ENCODE measurements at places on chromosomes 12 and 14.

- no peak for DNase-seq
Observed at GRCh38 chr12:71947645-71948105, 9.0 kb downstream of the TPH2 start.

- DNase-seq = peak; percentile 31
Observed at GRCh38 chr14:76941946-76942805, 86.3 kb downstream of the IRF2BPL start.

DNA sequence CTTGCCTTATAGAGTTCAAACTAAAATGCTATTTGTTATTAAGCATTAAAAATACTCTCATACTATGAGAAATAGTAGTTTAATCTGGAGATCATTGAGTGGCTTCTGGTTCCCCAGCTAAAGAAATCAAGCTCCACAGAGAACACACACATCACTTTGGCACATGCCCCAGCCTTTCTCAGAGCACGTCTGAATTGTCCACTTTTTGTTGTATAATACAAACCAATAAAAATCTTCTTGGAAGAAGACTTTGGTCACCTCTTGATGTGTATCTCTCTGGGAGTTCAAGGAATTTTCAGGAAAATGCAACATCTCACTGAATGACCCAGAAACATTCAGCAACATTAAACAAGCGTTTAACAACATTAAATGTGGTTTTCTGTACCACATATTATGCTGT lies 413.9 kb downstream of the GALC start:
- DNase-seq = no peak

DNA sequence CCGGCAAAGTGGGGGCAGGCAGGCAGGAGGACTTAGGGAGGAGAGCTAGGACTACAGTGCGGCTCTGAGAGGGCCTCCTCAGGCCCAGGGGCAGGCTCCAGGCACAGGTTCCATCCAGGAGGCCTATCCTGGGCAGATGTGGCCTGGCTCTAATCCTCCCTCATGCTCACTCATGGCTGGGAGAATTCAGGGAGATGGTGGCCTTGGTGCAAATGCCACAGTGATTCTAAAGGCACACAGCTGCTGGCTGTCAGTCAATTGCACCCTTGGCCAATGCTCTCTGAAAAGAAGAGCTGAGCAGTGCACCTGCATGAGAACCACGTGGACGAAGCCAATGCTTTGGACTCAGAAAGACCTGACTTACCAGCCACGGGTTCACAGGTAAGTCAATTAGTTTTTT lies 89.6 kb downstream of the C12orf75 start:
- no peak for DNase-seq

DNA sequence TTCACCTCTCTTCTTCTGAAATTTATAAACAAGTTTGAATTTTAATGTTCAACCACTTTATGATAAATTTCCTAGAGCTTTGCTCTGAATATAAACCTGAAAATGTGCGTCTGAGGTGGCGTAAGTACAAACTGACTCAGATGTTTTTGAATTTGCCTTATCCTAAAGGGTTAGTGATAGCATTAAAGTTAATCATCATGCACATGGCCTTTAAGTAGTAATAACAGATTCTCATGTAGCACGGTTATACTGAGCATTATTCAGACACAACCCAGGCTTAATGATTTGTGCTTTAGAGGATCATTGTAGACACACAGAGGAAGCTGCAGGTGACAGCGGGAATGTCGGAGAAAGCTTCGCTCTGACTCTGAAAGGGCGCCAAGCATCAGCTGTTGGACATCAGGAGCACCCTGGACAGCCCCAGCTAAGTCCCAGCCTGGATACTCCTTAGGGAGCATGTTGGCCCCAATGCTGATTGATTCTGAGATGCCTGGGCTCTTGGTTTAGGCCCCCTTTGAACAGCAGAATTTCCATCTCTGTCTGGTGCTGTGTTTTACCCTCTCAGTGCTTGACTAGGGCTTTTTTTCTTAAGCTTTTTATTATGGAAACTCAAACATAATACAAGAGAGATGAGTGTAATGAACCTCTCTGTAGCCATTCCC lies 91.1 kb downstream of the PLXNC1 start:
- DNase-seq = no peak

- no peak for DNase-seq
Observed at GRCh38 chr12:115923851-115924250, 353.6 kb downstream of the MED13L start.

- no peak for DNase-seq
Observed at GRCh38 chr12:130044991-130045621, 117.2 kb upstream of the FZD10 start.

DNA sequence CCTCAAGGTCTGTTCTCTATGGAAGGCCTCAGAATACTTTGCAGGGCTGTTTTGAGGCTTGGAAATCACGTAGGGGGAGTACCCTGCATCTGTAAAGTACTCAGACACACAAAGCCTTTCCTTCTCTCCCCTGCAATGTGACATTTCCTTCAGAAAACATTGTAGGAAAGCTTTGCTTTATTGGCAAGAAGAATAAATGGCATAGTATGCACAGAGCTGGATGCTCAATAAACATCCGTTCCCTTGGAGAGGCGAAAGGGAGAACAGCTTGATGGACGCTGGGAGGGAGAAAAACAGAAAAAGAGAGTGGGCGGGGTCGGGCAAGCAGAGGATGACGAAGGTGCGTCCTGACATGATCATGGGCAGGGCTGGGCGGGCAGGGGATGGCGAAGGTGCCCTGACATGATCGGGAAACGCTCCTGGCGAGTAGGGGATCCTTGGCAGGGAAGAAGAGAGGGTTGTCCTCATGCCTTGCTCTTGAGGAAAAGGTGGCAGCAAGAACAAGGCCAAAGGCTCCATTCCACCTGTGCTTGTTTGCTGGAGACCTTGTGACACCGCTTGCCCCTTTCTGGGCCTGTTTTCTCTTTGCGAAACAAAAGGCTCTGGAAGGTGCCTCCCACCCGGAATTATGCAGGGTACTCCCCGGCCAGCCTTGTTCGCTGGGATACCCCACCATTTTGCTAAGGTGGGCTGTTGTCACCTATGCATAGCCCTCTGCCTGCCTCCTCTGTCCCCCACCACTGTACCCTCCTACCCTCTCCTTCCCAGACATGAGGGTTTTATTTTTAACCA lies 21.1 kb downstream of the IRF2BPL start:
- no peak for DNase-seq

DNA sequence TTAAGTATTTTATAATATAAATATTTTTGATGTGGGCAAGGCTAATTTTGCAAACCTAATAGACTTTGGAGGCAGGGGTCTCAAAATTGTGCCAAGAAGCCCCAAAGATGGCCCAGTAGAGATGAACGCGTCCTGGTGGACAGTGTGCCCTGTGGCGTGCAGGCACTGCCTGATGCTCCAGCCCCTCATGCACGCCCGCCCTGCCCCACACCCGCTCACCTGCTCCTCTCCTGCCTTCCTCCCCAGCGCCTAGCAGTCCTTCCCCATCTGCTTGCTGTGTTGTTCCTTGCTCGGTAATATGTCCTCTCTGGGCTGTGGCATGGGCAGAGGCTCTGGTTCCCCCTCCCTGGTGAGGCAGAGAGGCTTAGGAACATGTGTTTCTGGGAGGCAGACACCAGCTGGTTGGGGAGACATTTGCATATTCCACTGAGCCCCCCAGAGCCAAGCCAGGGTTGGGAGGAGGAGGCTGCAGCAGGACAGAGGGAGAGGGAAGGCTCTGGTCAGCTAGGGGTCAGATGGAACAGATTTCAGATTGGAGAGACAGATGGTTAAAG lies 46.8 kb upstream of the GPATCH2L start:
- no peak for DNase-seq

DNA sequence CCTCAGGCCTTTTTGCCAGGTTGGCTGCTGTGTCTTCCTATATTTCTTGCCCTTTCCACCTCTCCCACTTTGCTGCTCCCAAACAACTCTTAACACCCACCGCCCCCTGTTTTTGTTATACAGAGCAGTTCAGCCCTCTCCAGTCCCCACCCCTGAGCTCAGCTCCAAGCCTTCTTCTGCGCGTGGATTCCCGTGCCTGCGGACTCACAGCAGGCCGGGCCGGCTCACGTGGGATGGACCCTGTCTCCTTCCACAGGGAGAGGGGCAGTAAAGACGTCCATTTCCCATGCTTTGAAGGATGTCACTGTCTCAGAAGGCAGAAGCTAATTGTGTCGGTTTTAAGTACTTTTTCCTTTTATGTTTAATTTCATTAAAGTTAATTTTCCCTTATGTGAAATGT lies 139.4 kb downstream of the CACNA1C start:
- DNase-seq = no peak

GRCh38 chr12:46179693-46180452 lies 89.0 kb downstream of the SLC38A1 start:
- DNase-seq = no peak

DNA sequence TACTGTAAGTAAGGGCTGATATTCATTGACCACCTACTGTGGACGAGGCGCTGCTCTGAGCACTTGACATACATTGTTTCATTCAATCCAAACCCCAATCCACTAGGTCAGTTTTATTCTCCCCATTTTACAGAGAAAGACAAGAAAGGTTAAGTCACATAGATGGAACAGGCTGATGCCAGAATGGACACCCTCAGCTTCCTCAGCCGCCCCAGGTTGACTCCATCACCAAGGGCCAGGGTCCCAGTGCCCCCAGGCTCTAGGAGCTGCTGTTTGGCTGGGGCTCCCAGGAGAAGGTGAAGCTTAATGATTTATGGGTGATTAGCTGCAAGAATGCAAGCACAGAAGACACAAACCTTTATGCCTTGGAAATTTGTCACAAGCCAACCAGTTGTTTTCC lies 671 bp upstream of the AQP2 start:
- DNase-seq = no peak

DNA sequence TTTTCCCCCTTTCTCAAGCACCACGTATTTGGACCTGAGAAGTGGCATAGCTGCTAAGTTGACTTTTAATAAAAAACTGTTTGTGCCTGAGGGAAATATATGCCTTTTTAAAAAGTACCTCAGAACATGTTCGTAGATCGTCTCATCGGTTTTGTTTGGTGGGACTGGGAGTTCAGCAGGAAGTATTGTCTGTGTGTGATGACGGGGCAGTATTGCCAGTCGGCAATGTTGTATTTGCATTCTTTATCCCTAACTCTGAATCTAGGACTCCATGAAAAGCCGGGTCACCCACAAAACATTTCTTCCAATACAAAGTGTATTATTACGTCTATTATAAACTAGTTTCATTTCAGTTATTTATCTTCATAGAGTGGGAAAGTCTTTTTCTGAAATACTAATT lies 19.7 kb upstream of the FGD4 start:
- DNase-seq = no peak

GRCh38 chr12:88522961-88523360 lies 57.3 kb downstream of the KITLG start:
- no peak for DNase-seq

DNA sequence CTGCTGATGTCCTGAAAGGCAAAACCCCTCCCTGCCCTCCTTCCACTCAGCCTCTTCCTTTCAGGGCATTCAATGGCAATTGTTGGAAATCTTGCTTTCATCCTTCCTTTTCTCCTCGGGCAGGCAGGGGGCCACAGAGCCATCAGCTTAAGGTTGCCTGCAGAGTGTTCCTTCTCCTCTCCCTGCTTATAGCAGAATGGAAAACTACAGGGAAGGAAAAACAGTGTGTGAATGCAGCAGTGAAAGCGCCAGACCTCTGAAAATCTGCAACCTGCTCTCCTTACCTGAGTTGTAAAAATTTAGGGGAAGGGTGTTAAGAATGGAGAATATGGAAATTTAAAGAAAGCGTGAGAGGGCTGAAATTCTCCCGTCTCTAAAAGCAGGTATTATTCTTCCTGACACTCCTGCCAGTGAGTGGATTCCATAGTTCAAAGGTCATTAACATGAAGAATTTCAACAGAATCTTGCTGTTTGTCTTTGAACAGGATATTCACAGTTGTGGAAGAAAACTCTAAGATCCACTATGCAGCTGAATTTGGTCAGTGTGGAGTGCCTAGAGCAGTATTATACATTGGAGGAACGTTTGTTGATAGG lies 348.8 kb downstream of the KCNH5 start:
- DNase-seq = no peak

GRCh38 chr12:90064852-90065801 lies 356.5 kb upstream of the ATP2B1 start:
- DNase-seq = peak; percentile 24

DNA sequence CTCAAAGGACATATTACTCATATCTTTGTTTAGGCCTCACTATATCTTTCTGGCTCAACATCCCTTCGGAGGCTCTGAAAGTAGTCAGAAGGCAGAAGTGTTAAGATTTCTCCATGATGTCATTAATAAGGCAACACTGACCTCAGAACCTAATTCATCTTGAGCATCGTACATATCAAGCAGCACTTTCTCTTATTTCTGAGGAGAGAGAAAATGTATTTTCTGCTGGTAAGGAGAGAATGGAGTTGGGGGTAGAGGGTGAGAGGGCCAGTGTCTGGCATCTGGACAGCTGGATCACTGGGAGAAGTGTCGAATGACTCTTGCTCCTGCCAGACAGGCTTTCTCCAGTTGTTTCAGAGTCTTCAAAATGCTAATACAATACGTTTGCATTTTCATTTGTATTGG lies 213.2 kb upstream of the PRICKLE1 start:
- DNase-seq = peak; percentile 70

DNA sequence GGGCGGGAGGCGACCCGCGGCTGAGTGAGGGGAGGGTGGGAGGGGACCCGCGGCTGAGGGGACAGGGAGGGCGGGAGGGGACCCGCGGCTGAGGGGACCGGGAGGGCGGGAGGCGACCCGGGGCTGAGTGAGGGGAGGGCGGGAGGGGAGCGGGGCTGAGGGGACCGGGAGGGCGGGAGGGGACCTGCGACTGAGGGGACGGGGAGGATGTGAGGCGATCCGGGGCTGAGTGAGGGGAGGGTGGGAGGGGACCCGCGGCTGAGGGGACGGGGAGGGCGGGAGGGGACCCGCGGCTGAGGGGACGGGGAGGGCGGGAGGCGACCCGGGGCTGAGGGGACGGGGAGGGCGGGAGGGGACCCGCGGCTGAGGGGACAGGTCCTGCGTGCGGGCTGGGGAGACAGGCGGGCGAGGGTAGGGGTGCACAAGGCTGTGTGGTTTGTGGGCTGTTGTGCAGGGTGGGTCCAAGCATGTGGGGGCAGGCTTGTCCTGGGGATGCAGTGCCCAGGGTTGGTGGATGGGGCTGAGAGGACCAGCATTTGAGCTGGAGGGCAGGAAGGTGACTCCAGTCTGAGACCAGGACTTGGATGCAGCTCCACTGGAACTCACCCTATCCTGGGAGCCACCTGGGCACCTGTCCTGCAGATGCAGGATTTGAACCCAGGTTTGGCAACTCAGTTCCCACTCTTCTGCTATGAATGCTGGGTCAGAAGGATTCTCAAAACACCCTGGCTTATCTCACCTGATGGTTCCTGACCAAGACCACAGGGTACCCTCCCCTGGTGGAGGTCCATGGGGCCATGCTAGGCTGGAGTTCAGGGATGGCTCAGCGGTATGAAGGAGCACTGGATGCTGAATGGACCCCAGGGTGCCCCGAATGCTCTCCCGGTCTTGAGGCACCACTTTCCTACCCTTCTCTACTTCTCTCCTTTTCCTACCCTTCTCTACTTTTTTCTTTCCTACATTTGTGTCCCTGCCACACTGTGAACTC lies 9.4 kb downstream of the PLD4 start:
- no peak for DNase-seq
